ENCODE measurements at places on chromosomes 16 and 17.
A peak's percentile ranks its signal among the peaks of the same experiment; 100 is the strongest.

DNA sequence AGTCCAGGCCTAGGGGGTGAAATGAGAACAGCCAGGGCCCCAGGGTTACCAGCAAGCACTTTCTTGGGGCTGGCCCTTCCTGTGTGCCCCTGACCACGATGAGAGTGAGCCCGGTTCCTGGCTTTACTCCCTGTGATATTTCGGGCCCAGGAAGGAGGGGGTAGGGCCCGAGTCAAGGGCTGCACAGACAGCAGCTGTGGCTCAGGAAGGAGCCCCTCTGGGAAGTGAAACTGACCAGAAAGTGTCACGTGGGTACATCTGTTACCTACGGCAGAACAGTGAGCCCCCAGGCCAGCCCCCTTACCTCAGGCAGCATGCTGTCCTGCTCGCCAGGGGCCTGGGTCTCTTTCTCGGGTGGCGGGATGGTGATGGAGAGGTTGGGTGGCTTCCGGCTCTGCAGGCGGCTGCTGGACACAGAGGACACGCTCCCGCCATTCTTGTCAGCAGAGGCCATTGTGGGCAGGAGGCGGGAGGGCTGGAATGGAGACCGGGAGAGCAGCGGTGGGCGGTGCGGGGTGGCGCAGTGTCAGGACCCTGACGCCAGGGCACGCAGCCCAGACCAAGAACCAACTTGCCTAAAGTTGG lies 13.8 kb downstream of the AANAT start:
- DNase-seq = no peak

GRCh38 chr17:42345396-42346073 lies 42.7 kb downstream of the STAT3 start:
- no peak for DNase-seq

- no peak for DNase-seq
Measured at GRCh38 chr17:36544044-36544306, 744 bp upstream of the GGNBP2 start.

- DNase-seq = no peak
Measured at GRCh38 chr16:67996666-67997065, 2.6 kb downstream of the DPEP2 start.

- DNase-seq = no peak
Measured at GRCh38 chr17:69962436-69962995, 112.5 kb upstream of the KCNJ16 start.

GRCh38 chr16:6335072-6335471 lies 997.6 kb upstream of the RBFOX1 start:
- DNase-seq = no peak

DNA sequence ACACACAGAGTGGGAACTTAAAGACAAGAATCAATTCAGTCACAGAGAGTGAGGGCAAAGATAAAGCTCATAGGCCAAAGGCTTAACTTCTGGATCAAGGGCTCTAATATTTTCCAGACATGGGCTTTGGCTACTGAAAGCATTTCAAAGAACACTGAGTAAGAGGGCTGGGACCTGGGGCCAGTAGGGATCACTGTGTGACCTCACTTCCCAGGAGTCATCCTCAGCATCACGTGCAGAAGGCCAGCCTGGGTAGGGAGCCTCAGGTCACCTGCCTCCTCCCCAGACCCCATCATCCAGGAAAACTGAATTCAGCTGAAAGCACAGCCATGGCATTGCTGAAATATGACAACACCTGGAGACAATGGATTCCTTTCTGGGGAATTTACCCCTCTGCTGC lies 163.5 kb downstream of the RAB11FIP4 start:
- no peak for DNase-seq

DNA sequence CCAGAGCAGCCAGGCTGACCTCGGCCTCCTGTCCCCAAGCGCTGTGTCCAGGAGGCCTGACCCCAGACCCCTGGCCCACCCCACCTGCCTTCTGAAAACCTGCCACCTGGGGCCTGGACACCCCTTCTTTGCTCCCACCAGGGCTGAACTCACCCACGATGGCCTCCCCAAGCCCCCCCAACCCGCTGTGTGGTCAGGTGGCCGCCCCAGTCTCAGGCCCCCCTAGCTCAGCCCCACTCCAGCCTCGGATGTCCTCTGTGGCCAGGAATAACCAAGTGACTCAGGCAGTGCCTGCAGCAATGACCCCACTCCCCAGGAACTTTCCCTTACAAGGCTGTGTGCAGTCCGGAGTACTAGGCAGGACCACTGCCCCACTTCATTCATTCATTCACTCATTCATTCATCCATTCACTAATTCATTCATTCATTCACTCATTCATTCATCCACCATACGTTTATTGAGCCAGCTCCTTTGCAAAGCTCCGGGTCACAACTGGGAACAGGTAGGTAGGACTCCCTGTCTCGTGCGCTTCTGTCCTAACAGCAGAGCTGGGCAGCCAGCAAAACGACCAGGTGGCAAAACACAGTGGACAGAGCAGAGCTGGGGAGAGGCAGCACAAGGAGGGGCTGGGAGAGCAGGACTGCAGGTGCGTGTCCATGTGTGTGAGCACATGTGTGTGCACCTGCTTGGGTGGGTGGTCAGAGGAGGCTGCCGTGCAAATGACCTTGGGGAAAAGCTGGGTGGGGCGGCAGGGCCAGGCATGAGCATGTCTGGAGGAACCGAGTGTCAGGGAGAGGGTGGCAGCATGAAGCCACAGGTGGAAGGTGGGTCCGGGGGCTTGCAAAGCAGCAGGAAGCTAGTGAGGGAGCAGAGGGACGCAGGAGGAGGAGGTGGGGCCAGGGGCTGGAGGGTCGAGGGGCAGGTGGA lies 75.8 kb upstream of the CBX4 start:
- DNase-seq = no peak

GRCh38 chr17:6435051-6435450 lies at the start of gene AIPL1:
Gene AIPL1, minus strand, starts transcription at chr17:6435121. Its CDS starts 17 bp downstream, at chr17:6435104.
- no peak for DNase-seq

- no peak for DNase-seq
Measured at GRCh38 chr16:62711797-62712196, 675.6 kb upstream of the CDH8 start.

- no peak for DNase-seq
Measured at GRCh38 chr16:20830372-20830771, 24.0 kb downstream of the REXO5 start.

- DNase-seq = no peak
Measured at GRCh38 chr17:45666046-45666600, 118.0 kb upstream of the CRHR1 start.

- DNase-seq = no peak
Measured at GRCh38 chr16:49280841-49281371, 732 bp downstream of the CBLN1 start.

GRCh38 chr16:9660898-9661297 lies 521.3 kb downstream of the GRIN2A start:
- DNase-seq = no peak

- no peak for DNase-seq
Measured at GRCh38 chr16:53546988-53547391, 44.0 kb upstream of the AKTIP start.

DNA sequence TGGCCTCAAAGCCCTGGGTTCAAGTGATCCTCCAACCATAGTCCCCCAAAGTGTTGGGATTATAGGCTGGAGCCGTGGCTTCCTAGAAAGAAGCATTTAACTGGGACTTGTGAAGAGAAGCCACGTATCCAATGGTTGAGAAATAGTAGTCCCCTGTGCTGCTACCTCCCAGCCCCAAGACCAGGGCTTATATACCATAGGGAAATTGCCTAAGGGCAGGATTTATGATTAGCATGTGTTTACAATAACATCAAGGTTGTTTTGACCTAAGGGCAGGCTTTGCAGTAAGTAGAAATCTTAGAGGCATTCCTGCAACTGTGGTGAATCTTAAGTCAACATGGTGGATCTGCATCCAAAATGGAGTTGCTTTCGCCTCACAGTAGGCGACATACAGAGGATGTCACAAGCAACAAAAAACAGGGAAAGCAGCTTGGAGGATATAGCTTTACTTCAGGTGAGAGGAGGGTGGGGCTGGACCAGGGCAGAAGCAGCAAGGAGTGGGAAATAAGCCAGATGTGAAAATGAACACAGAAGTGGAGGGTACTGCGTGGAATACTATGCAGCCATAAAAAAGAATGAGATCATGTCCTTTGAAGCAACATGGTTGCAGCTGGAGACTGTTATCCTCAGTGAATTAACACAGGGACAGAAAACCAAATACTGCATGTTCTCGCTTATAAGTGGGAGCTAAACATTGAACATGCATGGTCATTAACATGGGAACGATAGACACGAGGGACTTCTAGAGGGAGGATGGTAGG lies 18.7 kb upstream of the NSMCE1 start:
- no peak for DNase-seq

DNA sequence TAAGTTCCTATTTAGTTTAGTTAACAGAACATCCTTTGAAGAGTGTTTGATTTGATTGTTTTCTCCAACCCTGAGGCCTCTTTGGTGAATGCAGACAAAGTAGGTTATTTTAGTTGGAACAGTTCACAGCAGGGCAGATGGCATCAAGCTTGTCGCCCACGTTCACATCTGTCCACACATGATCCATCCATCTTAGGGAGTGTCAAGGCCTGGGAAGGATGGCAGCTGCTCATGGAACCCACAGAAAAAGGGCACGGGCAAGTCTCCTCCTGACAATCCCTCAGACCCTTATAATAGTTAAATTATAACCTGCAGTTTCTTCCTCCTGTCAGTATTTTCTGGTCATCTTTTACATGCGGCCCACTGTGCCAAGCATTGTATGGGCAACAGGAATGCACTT lies 60.2 kb downstream of the KNOP1 start:
- DNase-seq = no peak

DNA sequence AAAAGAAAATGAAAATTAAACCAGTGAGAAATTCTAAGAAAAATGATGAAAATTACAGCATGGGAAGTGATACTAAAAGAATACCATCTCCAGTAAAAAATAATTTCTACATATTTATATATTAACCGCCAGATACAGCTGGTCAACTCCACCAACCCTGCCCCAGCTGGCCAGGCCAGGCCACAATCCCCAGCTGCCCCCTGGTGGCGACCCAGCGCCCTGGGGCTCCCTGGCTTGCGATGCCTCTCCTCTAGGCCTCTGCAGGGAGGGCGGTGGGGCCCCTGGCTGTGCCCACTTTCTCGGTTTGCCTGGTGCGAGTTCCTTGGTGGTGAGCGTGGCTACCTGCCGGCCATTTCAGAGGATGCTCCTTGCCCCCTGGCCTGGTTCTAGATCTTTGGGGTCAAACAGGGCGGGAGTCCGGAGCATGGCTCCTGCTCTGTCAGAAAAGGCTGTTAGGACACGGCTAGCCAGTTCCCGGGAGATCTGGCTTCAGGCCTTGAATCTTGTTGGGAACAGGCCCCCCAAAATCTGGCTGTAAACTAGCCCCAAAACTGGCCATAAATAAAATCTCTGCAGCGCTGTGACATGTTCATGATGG lies 14.5 kb downstream of the GLIS2 start:
- DNase-seq = peak; percentile 67

GRCh38 chr17:49333804-49334203 lies 28.2 kb downstream of the ZNF652 start:
- no peak for DNase-seq

GRCh38 chr17:82060001-82060380 lies 5.6 kb downstream of the DUS1L start:
- no peak for DNase-seq

- DNase-seq = no peak
Measured at GRCh38 chr17:63675231-63675606, 24.7 kb downstream of the LIMD2 start.

DNA sequence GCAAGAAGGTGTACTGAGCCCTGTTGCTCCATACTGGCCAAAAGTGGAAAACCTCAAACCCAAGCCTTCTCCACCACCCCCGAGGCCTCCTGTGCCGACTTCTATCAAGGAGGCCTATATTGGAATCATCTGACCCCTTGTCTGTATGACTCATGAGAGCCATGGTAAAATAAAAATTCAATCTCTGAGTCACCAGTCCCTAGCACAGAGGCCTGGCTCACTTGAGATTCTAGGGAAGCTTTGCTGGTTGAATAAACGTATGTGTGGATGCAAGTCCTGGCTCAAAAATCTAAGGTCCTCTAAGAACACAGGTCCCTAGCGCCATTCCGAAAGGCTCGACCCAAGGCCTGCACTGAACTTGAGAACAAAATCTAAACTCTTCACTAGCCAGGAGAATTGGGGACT lies 15.0 kb downstream of the NSMCE1 start:
- DNase-seq = no peak

DNA sequence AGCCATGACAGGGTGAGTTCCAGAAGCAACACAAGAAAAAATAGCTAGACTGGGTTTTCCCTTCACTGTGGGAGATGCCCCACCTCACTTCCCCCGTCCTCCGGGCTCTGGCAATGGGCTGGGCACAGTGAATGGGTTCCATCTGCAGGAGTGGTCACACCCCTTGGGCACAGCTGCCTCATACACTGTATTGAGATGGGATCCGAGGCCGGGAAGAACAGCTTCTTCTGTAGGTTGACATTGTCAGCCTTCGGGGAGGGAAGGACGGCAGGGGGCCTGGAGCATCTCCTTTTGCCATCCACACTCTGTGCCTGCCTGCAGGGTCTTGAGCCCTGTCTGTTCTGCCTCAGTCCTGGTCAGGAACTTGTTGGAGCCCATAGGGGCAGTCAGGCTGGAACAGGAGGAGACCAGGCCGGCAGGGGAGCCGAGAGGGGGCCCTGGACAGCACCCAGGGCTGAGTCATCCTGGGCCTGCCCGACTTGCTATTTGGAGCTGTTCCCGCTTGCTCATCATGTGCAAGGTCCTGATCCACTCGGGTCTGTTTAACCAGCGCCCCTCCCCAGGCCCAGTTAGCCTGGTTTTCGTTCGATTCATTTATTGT lies 286.7 kb downstream of the SEC14L1 start:
- no peak for DNase-seq

DNA sequence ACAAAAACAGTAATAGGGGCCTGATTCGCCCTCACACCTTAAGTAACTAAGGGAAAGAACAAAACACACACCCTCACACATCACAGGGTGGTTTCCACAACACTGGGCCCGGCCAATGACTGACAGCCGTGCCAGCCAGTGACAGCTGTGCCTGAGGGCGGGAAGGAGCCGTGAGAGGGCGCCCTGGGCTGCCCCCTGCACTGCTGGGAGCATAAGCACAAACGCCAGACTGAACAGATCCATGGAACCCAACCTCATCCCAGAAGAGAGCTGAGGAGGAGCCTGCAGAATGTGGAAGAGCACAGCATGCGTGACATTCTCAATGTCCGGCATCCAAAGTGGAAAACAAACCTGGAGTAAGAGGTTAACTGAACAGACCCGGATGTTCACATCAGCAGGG lies 16.0 kb downstream of the CSNK1D start:
- DNase-seq = peak; percentile 36

GRCh38 chr16:28935924-28936783 lies 4.4 kb downstream of the CD19 start:
- peak; percentile 85 for DNase-seq

DNA sequence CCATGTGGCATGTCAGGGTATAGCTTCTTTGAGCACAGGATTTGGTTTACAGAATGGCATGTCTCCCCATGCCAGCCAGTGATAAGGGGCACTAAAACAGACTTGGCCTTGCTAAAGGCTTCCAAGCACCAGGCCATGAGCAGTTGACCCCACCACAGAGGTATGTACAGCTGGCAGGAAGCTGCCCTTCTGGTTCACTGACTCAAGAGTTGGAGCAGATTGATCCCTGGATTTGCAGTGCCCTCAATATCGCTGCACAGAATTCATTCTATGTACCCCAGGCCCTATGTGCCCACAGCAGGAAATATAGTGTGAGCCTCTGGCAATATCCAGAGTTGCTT lies 24.3 kb downstream of the HLF start:
- DNase-seq = no peak

GRCh38 chr16:78605548-78606101 lies 506.2 kb downstream of the WWOX start:
- DNase-seq = no peak
